Nasal cavity respiratory epithelium epithelial cell of viscerocranial mucosa (primary cell): ENCODE measurements at places on chromosomes 1 and 21. TPM values are rescaled to one million over a fixed set of nuclear protein-coding genes. Genes with fewer than 3 reads are reported as not detected.

PPFIA4 gene
- total RNA-seq = 0.34 and 3.1 TPM in 2 replicates

ANKRD65 gene
- 4.4 and 18.2 TPM in 2 replicates for total RNA-seq

NRIP1 gene
- 73.5 and 105 TPM in 2 replicates for total RNA-seq

MTARC1 gene
- total RNA-seq = 3.4 and 5.7 TPM in 2 replicates

CLCNKA gene
- not detected in 2 replicates for total RNA-seq

RNF186 gene
- not detected in 2 replicates for total RNA-seq

DISP1 gene
- total RNA-seq = 1.4 and 3.3 TPM in 2 replicates

SHE gene
- 0.07 TPM in 1 of 2 replicates, not detected in the other for total RNA-seq

C1orf226 gene
- total RNA-seq = under 0.01 and 1.6 TPM in 2 replicates

GPR153 gene
- total RNA-seq = 17.9 and 38.3 TPM in 2 replicates

PPM1J gene
- total RNA-seq = 2.8 and 4.1 TPM in 2 replicates

CLCA1 gene
- 0.07 TPM in 1 of 2 replicates, not detected in the other for total RNA-seq

NDUFV3 gene
- total RNA-seq = 40.4 and 50.6 TPM in 2 replicates

AADACL3 gene
- total RNA-seq = not detected in 2 replicates

PCSK9 gene
- total RNA-seq = 11.7 and 37.3 TPM in 2 replicates

PDC gene
- total RNA-seq = not detected in 2 replicates

DMBX1 gene
- total RNA-seq = under 0.01 TPM in 1 of 2 replicates, not detected in the other

NKAIN1 gene
- 0.07 TPM in 1 of 2 replicates, not detected in the other for total RNA-seq

GUCA2A gene
- total RNA-seq = not detected in 2 replicates

XCL2 gene
- total RNA-seq = not detected in 2 replicates

CNR2 gene
- total RNA-seq = not detected in 2 replicates

ANXA9 gene
- 0.50 and 0.68 TPM in 2 replicates for total RNA-seq

SPRR2E gene
- total RNA-seq = 1.1 and 21.5 TPM in 2 replicates

PRDM16 gene
- total RNA-seq = 0.21 and 0.34 TPM in 2 replicates

LCE1B gene
- not detected in 2 replicates for total RNA-seq

TMPRSS15 gene
- total RNA-seq = not detected in 2 replicates

CELA2B gene
- total RNA-seq = not detected in 2 replicates

TEDDM1 gene
- total RNA-seq = not detected in 2 replicates

SFN gene
- total RNA-seq = 710 and 1,116 TPM in 2 replicates

MYOG gene
- not detected in 2 replicates for total RNA-seq

CD48 gene
- not detected in 2 replicates for total RNA-seq

KRTAP11-1 gene
- total RNA-seq = not detected in 2 replicates

PSRC1 gene
- 0.68 and 1.4 TPM in 2 replicates for total RNA-seq

IGSF3 gene
- total RNA-seq = 50.2 and 215 TPM in 2 replicates

ZNF124 gene
- total RNA-seq = 22.2 and 43.1 TPM in 2 replicates

HES3 gene
- total RNA-seq = not detected in 2 replicates

DISP3 gene
- total RNA-seq = 2.0 TPM in 1 of 2 replicates, not detected in the other

OR2T12 gene
- total RNA-seq = not detected in 2 replicates

TTLL10 gene
- 0.28 TPM in 1 of 2 replicates, not detected in the other for total RNA-seq

FAM76A gene
- 14.0 and 15.3 TPM in 2 replicates for total RNA-seq

MARK1 gene
- total RNA-seq = 10.3 and 25.3 TPM in 2 replicates

PRR9 gene
- 2.1 TPM in 1 of 2 replicates, not detected in the other for total RNA-seq

C1orf56 gene
- 0.71 and 1.0 TPM in 2 replicates for total RNA-seq

ATF3 gene
- 67.0 and 104 TPM in 2 replicates for total RNA-seq

MFAP2 gene
- total RNA-seq = 14.4 and 17.6 TPM in 2 replicates

SELP gene
- 0.07 TPM in 1 of 2 replicates, not detected in the other for total RNA-seq

LTN1 gene
- total RNA-seq = 32.1 and 36.3 TPM in 2 replicates

PROK1 gene
- total RNA-seq = not detected in 2 replicates

CA14 gene
- total RNA-seq = not detected in 2 replicates

KIF21B gene
- 4.4 and 8.8 TPM in 2 replicates for total RNA-seq

TCHH gene
- total RNA-seq = under 0.01 and 0.14 TPM in 2 replicates

CYP4A22 gene
- total RNA-seq = not detected in 2 replicates

PARS2 gene
- 5.5 and 6.7 TPM in 2 replicates for total RNA-seq
